ENCODE measurements at places on chromosomes 2 and 18. TPM values are rescaled to one million over a fixed set of nuclear protein-coding genes. Genes with fewer than 3 reads are reported as not detected.

DNA sequence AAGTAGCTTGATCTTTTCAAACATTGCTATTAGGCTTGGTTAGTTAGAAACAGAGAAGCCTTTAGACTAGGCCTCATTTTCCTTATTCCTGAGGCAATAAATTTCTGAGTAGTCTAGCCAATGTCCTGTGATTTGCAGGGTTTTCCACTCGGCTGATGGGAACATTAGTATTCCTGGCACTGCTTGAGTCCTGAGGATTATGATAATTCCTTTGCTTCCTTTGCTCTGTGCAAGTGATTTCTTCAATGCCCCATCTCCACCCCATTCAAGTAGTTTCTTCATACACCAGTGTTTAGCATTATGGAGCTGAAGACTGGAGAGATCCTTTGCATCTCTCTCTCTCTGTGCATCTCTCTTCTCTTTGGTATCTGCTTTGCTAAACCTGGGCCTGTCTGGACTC, 14.3 kb upstream of the SLC4A10 start:
- no peak for DNase-seq

DNA sequence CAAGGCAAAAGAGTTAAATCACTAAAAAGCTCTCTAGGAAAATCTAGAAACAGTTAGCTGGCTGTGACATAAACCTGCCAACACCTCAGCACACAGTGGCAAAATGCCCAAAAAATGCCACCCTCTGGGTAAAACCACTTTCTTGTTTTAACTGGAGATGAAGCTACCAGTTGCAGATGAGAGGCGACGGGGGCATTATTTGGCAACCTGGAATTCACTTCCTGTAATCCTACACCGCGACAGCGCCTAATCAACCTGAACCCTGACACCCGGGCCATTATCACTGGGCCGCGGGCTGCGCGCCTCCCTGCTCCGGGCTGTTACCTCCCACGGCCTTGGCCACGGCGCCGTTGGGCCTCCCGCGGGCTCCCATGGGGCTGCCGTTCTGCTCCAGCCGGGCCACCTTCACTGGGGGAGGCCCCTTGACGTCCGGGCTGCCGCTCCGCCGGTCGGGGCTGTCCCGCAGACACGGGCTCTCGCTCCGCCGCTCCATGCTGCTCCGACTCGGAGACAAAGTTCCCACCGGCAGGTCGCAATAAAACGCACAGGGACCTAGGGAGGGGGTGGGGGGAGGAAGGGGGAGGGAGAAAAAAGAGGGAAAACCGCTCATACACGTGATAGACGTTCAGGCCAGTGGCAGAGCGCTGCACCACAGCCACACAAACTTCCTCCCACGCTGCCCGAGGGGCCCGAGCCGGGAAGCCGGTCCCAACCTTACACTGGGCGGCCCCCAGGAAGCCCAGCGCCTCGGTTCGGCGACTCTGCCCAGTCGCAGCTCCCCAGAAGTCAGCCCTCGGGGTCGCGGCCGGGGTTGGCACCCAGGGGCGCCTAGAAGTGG, 2.0 kb downstream of the SATB2 start:
- peak; percentile 49 for DNase-seq

DNA sequence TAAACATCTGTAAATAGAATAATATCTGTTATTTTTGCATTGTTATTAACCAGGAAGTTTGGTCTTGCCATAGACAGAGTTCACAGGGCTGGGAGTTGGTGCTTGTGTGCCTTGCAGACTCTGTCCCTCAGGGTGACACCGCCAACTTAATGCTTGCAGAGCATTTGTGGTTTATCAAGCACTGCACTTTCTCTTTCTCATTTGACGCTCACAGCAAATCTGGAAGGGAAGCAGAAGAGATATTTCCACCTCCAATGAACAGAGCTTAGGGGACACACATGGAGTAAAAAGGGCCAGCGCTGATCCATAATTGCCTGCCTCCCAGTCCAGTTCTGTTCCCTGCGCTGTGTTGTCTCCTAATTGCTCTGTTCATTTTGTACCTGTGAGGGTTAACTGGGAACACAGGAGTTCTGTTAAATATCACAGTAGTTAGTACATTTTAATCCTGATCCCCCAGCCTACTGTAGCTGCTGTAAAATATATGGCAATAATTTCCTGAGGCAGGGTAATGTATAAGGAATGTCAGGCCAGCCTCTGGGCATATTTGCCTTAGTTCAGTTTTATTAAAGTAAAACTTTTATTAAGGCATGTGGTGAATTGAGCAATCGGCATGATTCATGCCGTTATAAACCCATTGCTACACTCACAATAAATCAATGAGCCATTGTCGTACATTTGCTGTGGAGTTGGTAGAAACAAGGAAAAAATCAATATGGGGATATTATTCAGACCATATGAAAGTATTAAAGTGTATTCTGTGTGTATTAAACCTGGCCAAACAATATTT, 182.5 kb upstream of the OSR1 start:
- no peak for DNase-seq

- DNase-seq, result no peak
Observed at GRCh38 chr2:62163106-62163831, 32.6 kb upstream of the B3GNT2 start.

GRCh38 chr2:157840568-157841156, 35.5 kb downstream of the ACVR1 start:
- peak; percentile 66 for DNase-seq

DNA sequence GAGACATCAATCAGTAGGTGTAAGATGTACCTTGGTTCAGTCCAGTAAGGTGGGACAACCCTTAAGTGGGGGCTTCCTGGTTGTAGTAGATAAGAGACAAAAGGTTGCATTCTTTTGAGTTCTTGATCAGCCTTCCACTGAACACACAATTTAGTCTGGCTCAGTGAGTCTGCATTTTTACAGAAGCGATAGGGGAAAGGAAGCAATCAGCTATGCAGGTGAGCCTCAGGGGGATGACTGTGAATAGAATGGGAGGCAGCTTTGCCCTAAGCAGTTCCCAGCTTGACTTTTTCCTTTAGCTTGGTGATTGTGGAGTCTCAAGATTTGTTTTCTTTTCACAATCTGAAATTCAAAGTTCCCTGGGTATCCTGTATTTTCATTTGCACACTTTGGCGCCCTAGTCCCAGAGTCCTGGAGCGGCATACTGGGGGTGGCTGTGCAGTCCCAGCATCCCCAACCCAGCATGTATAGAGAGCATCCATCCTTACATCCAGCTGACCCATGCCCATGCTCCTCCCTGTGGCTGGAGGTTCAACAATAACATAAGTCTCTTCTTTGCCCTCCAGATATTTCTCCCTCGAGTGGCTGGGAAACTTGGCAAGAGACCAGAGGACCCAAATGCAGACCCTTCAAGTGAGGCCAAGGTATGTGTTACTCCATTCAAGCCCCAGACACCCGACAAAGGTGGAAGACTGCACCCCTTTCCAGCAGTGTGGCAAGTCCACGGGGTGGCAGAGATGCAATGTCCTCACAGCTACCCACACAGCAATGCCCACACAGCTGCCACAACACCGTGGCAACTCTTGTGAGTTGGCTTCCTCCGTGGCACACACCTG, 20.1 kb upstream of the PRLH start:
- DNase-seq, result no peak

DNA sequence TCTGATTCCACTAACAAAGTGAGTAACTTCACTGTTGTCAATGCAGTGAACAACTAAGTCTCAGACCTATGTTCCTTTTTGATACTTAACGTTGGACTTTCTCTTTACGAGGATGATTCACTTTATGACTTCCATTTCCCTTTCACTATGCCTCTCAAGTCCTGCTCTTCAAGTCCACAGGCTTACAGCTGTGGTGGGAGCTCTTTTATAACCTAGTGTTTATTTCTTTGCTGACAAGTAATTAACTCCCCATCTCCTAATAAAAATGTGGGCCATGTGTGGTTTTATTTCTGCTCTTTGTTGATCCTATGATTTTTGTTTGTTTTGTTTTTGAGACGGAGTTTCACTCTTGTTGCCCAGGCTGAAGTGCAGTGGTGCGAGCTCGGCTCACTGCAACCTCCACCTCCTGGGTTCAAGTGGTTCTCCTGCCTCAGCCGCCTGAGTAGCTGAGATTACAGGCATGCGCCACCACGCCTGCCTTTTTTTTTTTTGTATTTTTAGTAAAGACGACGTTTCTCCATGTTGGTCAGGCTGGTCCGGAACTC, 142.1 kb downstream of the USP34 start:
- no peak for DNase-seq

DNA sequence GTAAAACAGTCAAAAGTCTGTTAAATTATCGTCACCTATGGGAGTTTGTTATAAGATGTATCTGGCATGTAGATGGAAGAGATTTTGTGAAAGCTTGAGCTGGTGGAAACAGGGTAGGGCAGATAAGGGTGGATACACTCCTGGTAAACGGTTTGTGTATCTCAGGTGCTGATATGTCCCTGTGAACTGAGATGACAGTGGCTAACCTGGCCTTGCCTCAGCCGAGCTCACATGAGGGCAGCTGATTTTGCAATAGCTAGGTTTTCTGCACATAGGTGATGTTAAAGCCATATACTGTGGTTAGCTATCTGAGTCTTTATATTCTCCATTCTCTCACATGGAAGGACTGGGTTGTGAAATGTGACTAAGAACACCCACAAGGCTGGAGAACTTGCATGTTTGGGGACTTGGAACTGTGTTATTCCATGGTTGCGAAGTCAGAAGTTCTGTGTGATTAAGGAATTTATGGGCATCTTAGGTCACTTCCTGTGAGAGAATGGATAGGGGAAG, 205.1 kb downstream of the TPGS2 start:
- no peak for DNase-seq

- DNase-seq, result peak; percentile 64
Observed at GRCh38 chr2:174326161-174327020, 8.4 kb upstream of the SP9 start.

DNA sequence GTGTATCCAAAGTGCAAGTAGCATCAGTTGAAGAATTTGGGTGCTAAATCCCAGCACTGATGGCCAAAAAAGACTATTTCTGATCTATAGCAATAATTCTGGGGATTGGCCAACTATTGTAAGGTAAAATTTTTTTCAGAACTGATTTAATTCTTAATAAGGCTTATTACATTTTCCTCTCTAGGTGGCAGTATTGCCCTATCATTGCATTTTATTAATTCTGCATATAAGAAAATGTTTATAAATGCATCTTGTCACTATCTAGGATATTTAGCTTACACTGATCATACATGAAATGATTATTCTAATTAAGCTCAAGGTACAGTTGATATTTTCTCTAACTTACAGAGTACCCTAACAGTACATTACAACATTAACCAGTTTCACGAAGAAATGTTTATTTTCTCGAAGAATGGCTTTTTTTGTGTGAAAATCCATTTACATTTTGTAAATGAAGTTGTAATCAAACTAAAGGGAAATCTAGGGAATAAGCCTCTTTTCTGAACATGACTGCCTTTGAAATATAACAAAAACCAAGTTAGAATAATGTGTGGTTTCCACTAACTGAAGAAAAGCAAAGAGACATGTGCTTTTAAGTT, 11.0 kb downstream of the TTN start:
- DNase-seq, result peak; percentile 69

GRCh38 chr2:119879502-119879901, 119.8 kb downstream of the PTPN4 start:
- DNase-seq, result no peak

- peak; percentile 20 for DNase-seq
Observed at GRCh38 chr2:100703213-100703612, 116.7 kb upstream of the NPAS2 start.

DNA sequence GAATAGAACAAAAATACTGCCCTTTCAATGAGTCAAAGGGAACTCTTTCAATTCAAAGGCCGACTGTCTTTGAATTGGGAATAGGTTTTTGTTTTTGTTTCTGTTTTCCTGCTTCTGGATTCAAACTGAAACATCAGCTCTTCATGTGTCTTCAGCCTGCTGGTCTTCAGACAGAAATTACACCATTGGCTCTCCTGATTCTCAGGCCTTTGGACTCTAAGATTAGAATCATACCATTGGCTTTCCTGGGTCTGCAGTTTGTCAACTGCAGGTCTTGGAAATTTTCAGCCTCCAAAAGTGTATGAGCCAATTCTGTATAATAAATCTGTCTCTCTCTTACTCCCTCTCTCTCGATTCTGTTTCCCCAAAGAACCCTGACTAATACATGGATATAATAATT, 31.1 kb downstream of the CTLA4 start:
- DNase-seq, result no peak

DNA sequence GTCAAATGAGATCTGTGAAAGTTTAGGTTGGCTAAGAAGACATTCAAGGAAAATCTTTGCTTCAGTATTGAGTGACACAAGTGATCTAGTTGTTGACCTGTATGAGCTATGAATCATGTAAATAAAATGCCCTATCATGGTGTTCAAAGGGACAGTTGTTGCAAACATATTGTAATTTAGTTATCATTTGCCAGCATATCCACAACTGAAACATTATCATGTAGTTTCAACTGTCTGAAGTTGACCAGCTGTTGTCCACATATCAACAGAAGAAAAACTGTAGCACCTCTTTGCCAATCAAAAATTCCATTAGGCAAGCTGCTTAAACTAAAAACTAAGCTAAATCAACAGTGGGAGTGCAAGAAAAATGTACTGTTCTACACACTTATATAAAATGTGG, 527.1 kb upstream of the NRXN1 start:
- DNase-seq, result no peak

DNA sequence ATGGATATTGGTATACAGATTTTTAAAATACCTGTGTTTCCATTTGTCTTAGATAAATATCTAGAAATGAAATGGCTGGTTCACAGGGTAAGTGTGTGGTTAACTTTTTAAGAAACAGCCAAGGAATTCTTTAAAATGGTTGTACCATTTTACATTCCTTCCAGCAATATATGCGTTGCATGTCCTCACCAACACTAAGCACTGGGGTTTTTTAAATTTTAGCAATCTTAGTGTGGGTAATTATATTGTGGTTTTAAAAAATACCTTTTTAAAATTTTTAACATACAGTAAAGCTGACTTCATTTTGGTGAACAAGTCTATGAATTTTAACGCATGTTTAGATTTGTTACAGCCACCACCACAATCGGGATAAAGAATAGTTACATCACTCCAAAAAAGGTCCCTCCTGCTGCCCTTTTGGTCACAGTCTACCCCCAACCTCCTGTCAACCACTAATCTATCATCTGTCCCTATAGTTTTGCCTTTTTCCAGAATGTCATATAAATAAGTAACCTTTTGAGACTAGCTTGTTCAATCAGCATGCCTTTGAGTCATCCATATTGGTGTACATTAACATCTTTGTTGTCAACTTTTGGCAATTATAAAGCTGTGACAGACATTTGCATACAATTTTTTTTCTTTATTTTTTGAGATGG, 128.1 kb upstream of the MSTN start:
- no peak for DNase-seq

DNA sequence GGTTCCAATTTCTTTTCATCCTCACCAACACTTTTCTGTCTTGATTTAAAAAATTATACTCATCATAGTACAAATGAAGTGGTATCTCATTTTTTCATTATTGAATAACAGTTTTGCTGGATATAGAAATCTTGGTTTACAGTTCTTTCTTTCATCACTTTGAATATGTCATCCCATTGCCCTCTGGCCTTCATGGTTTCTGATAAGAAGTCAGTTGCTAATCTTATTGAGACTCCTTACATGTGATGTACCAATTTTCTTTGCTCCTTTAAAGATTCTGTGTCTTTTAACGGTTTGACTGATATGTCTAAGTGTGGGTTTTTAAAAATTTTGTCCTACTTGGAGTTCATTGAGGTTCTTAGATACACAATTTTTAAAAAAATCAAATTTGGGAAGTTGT, 35.0 kb downstream of the SLC3A1 start:
- no peak for DNase-seq

Gene HSPD1
- 143 TPM for polyA plus RNA-seq

Gene SMC6
- polyA plus RNA-seq, result 4.1 TPM

Gene RAX
- polyA plus RNA-seq, result not detected

Gene L3MBTL4
- polyA plus RNA-seq, result 3.2 TPM

Gene DOCK10
- polyA plus RNA-seq, result 2.0 TPM

Gene SATB2
- polyA plus RNA-seq, result 1.1 TPM
